ENCODE measurements at places on chromosomes 2 and 18.

DNA sequence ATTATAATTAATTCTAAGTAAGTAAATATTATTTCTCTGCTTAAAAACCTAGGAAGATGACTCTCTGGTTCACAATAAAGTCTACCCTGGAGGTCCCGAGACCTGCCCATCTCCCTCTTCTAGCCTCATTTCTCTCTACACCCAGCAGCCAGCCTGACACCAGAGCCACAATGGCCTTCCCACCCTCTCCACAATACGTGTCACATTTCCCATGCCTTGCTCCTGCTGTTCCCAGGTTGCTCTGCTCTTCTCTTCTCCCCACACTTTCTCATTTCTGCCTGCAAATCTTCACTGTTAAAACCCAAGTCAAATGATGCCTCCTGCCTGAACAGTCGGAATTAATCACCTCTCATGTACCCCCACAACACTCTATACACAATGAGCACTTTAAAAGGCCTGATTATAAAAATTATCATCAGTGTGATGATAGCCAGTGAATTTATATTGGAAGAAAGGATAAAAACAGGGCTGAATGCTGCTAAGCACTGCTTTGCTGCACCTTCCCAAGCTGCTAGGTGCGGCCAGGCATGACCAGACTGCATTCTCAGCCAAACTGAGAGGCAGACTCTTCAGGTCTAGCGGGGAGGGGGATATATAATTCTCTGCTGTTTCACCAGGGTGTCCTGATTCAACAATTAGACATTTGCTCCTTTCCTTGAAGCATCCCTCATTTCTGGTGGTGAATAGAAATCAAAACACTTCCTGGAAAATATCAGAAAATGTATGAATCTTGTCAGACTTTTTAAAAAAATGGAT lies 160.6 kb downstream of the DTNA start:
- DNase-seq: no peak

- DNase-seq: no peak
Observed at GRCh38 chr2:3181416-3182010, 196.1 kb downstream of the EIPR1 start.

- no peak for DNase-seq
Observed at GRCh38 chr2:109364217-109364616, 235.2 kb downstream of the SH3RF3 start.

GRCh38 chr2:150944315-150944714 lies 317.3 kb downstream of the RBM43 start:
- DNase-seq: no peak

DNA sequence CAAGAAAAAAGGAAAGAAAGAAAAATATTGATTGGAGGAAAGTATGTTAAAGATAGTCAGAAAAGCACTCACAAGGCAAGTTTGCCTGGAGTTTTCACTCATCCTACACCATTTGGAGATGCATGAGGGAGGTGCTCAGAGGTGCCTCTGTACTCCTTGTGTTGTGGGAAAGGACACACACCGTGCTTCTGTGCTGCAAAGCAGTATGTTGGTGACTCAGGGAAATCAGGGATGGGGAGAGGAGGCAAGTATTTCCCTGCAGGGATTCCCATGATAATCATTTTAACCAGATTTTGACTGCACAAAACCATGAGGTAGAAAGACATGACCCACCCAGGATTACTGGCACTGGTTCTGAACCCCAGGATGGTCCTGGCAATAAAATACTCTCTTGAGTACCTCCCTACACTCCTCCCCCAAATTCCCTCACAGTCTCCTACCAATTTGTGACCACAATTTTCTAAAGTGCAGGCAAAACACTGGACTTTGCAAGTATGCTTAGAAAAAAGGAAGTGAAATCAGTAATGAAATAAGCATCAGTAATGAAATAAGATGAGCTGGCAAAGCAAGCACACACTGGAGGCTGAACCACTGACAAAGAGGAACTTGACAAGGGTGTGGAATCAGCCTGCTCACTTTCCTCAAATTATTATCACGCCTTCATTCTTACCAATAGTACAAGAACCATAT lies 155.5 kb upstream of the ACVR2A start:
- DNase-seq: peak; percentile 36

- peak; percentile 95 for DNase-seq
Observed at GRCh38 chr2:128374001-128374710, 55.5 kb upstream of the HS6ST1 start.

DNA sequence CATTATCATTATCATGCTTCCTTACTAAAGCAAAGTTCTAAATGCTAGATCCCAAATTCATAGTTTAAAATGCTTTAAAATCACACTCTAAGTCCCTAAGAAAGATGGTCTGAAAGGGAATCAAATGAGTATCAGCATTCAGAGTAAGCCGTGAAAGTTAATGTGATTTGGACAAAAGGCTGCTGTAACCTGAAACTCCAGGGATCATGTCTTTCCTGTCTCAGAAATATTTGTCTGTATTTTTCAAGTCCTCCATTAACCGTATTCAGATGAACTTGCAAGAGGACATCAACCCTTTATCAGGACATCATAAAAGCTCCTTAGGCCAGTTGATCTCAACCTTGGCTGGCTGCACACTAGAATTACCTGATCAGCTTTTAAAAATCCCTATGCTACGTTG lies 324.3 kb upstream of the PKDCC start:
- DNase-seq: no peak

DNA sequence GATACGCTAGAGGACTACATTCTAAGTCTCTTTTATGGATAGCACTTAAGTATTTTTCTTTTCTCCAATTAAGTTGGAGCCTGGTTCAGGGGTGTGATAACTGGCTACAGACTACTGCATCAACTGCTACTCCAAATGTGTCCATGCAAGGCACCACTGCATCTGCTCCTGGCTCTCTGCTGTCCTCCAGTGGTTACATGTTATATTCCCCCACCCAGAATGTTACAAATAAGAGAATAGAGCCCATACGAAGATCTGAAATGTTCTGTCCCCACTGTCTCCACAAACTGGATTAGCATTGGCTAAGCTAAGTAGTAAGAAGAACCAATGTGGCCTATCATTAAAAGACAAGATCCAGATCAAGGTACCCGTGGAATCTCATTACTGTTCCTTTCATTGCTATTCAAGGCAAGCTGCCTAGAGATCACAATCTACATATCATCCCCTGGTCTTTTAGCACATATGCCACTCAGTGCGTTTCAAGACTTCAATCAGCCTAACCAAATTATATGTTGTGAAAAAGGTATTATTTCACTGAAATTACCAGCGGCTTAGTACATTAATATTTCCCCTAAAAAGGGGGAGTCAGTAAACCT lies 308.3 kb upstream of the SLC8A1 start:
- peak; percentile 66 for DNase-seq

GRCh38 chr2:177599139-177599688 lies 206.6 kb downstream of the AGPS start:
- DNase-seq: no peak

DNA sequence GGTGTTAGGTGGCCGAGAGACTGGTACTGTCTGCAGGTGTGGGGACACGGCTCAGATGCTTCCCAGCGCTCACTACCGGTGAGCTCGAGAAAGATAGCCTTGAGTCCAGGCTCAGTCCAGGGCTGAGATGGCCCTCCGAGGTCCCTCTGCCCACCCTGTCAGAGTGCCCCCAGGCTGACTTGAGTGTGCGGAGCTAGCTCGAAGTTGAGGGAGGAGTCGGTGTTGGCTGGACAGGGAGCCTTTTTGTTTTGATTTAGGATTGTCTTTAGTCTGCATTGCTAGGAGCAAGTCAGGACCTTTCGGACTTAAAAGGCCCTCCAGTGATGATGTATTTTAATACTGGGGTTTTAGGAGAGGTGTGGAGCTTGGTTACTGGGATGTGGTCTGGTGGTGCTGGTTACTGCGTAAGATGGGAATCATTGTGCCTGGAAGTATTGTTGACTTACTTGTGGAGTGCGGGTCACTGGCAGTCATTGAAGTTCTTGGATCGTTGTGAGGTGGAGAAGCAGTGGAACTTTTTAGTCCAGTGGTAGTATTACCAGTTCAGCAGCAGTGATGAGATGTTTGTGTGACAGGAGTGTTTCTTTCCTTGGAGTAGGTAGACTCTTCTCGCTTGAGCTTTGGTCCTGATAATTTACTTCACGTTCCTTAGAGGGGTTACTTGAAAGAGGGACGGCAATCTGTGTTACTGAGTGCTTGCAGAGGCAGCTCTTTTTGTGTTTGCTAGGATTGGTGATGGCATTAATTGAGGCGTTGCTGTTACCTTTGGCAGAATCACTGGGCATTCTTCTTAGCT lies 633 bp downstream of the KIAA1328 start:
- no peak for DNase-seq

- no peak for DNase-seq
Observed at GRCh38 chr2:43438342-43438741, 157.5 kb downstream of the THADA start.

GRCh38 chr2:229133155-229133772 lies 137.8 kb downstream of the PID1 start:
- DNase-seq: peak; percentile 34

DNA sequence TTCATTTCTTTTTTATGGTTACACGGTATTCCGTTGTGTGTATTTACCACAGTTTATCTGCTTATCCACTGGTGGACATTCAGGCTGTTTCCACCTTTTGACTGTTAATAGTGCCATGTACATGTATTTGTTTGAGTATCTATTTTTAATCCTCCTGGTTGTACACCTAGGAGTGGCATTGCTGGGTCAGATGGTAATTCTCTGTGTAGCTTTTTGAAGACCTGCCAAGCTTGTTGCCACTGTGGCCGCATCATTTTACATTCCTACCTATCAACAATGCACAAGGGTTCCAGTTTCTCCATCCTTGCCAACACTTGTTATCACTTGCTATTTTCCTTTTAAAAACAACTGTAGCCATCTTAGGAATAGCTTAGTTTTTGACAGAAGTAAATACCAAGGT lies 13.3 kb downstream of the MPHOSPH10 start:
- DNase-seq: no peak

DNA sequence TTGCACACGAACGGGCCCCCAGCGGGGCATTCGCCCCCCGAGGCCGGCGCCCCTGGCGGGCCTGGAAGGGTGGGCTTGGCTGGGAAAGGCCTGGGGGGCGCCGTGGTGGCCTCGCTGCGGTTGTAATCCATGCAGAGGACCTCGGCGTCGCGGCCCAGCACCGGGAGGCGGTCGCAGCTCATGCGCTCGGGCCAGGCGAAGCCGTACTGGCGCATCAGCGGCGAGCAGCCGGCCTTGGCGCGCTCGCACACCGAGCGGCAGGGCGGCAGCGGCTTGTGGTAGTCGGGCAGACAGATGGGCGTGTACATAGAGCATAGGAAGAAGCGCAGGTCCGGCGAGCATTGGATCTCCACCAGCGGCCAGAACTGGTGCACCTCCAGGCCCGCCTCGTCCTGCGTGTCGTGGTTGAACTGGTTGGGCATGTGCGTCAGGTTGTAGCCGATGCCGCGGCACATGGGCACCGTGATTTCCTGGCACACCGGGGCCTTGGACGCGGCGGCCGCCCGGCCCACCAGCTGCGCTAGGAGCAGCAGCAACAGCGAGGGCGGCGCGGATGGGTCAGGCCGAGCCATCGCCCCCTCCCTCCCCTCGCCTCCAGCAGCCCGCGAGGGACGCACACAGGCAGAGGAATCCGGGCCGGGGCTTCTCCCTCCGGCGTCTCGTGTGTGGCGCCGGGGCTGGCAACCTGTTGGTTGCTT lies 1.4 kb downstream of the FZD5 start:
- DNase-seq: no peak

GRCh38 chr2:122391726-122392125 lies 636.3 kb downstream of the TSN start:
- no peak for DNase-seq

DNA sequence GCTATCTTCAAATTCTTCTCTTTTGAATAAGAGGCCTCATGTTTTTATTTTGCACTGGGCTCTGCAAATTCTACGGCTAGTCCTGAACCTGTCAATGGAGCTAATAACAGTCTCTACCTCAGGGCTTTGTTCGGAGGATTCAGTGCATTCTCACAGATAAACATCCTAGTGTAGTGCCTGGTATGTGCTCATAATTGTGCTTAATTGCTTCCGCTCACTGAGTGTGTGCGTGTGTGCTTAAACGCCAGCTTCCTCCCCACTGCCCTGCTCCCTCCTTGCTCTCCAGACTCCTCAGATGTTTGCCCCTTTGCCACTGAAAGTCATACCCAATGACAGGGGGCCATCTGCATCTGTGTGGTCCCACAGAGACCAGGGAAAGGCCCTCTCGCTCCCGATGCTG lies 6.7 kb downstream of the GYPC start:
- DNase-seq: no peak

- DNase-seq: no peak
Observed at GRCh38 chr2:210004881-210005280, 2.4 kb downstream of the RPE start.

- peak; percentile 72 for DNase-seq
Observed at GRCh38 chr2:219249203-219249980, 3.7 kb upstream of the TUBA4B start.

All from fibroblast of upper back skin (primary cell).